ENCODE measurements at places on chromosomes 4 and X. TPM values are rescaled to one million over a fixed set of nuclear protein-coding genes. Genes with fewer than 3 reads are reported as not detected.

EPHA5 gene
- not detected for total RNA-seq

ERCC6L gene
- 11.7 TPM for total RNA-seq

- no peak for DNase-seq
- H3K4me1 ChIP-seq: no peaks in the 10 kb centered on the region
- no peaks in the 10 kb centered on the region for H3K36me3 ChIP-seq
- H3K27ac ChIP-seq: no peak overlapping the region
Measured at GRCh38 chrX:1741816-1742394, 127.0 kb downstream of the ASMT start.

GRCh38 chrX:10507876-10508275, 112.5 kb downstream of the MID1 start:
- no peak for DNase-seq
- H3K36me3 ChIP-seq: no peaks in the 10 kb centered on the region
- H3K4me1 ChIP-seq: no peaks in the 10 kb centered on the region
- no peaks in the 10 kb centered on the region for H3K27me3 ChIP-seq

Data from K562 (cell line).